ENCODE measurements at places on chromosomes 12 and 14. TPM values are rescaled to one million over a fixed set of nuclear protein-coding genes. Genes with fewer than 3 reads are reported as not detected.

The NINJ2 gene
- total RNA-seq, result 0.26 TPM

The KRT5 gene
- 10,597 TPM for total RNA-seq

The PARP2 gene
- 11.6 TPM for total RNA-seq

The COX8C gene
- total RNA-seq, result not detected

The PRKAG1 gene
- 93.7 TPM for total RNA-seq

The FOXG1 gene
- total RNA-seq, result not detected

The RNASE3 gene
- not detected for total RNA-seq

The SLC17A8 gene
- not detected for total RNA-seq

The SCN8A gene
- under 0.01 TPM for total RNA-seq

The EML5 gene
- not detected for total RNA-seq

The OASL gene
- 0.79 TPM for total RNA-seq

The DAD1 gene
- total RNA-seq, result 236 TPM

The SCAF11 gene
- 38.7 TPM for total RNA-seq

The CCDC77 gene
- 1.7 TPM for total RNA-seq

Measured in bronchial epithelial cell (primary cell).